Stimulated activated CD4-positive, alpha-beta T cell treated with anti-CD3 and anti-CD28 coated beads, Interleukin-15, amount 100 ng/mL, for 1 hour (primary cell): ENCODE measurements at places on chromosomes 7 and 10.

GRCh38 chr7:28311670-28312069 lies 100.6 kb upstream of the CREB5 start:
- DNase-seq, result no peak

GRCh38 chr7:86961686-86962085 lies 97.8 kb downstream of the ELAPOR2 start:
- no peak for DNase-seq

DNA sequence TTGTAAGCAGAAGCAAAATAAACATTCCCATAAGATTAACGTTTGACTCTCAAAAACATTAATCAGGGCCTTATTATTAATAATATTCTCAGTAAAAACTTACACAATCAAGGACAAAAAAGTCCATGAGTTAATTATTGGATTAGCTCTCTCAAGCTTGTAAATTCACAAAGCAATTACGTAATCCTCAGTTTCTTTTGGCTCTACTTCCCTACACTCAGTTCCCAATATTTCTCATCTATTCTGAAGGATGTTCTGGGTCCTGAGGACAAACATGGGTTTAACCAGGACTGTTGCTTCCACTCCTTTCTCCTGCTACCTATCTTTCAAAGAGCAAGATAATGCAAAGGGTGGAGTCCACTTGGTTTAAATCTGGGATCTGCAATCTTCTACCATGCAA lies 15.1 kb downstream of the FBXL13 start:
- no peak for DNase-seq

- no peak for DNase-seq
Measured at GRCh38 chr10:72106154-72106849, 18.0 kb upstream of the SPOCK2 start.

DNA sequence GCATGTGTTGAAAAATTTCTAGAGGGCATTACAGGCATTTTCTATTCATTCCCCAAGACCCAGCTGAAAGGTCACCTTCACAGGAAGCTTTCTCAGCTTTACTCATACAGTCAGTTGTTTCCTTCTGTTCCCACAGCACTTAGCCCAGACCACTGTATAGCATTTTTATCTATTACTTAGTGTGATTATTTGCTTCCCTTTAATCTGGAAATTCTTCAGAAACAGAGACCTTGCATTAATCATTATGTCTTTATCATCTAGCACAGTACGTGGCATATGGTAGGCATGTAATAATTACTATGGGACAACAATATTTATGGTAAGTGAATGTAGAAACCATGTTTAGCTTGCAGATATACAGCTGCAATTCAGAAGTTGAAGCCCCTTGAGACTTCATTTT lies 38.2 kb upstream of the CDK6 start:
- DNase-seq, result no peak

DNA sequence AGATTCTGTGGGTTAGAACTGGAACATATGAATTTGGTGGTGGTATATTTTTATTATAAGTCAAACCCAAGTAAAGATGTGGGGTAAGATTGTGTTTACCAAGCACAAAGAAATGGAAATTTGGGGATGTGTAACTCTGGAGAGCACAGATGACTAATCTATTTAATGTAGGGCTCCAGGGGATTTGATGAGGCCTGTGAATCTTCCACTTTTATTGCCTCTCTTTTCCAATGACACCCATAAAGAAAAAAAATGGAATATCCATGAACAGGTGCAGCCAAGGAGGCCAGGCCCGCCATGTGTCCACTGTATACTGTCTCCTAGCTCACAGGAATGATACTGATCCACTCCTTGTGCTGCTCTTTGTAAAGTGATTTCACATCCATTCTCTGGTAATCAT lies 2.8 kb downstream of the SRGN start:
- DNase-seq, result no peak

- DNase-seq, result no peak
Measured at GRCh38 chr10:31340343-31340742, 21.3 kb downstream of the ZEB1 start.

- no peak for DNase-seq
Measured at GRCh38 chr10:59374916-59375315, 12.6 kb upstream of the FAM13C start.

DNA sequence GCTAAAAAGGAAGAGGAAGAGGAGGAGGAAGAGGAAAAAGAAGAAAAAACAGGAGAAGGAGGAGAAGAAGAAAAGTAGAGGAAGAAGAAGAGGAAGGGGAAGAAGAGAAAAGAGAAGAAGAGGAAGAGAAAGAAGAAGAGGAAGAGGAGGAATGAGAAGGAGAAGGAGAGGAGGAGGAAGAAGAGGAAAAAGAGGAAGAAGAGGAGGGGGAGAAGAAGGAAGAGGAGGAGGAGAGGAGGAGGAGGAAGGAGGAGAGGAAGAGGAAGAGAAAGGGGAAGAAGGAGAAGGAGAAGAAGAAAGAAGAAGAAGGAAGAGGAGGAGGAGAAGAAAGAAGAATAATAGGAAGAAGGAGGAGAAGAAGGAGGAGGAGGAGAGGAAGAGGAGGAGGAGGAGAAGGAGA lies 96.4 kb upstream of the GNA12 start:
- no peak for DNase-seq
